Kidney epithelial cell (primary cell): ENCODE measurements at places on chromosomes 2 and 18. TPM values are rescaled to one million over a fixed set of nuclear protein-coding genes. Genes with fewer than 3 reads are reported as not detected.

DNA sequence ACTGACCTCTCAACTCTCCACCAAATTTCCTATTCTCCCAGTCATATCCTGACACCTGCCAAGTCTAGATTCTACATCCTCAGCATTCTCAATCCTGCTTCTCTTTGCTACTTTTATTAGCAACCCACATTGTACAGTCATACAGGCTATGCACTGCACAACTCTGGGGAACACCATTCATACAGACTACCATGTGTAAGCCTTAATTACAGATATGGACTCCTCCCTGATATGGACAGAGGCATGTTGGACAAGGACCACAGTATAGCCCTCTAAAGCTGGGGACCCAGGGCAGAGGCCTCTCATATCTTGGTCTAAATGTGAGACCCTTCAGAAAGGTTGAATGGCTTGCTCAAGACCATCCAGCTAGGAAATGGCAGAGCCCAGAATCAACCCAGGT is 36.3 kb downstream of the BOLA3 start:
- no peak for DNase-seq

The CENPA gene
- total RNA-seq, result 2.4 and 4.9 TPM in 2 replicates

The GTF3C2 gene
- total RNA-seq, result 53.1 and 54.9 TPM in 2 replicates

The NYAP2 gene
- total RNA-seq, result not detected in 2 replicates

GRCh38 chr2:64765160-64765805 is 111.6 kb upstream of the SERTAD2 start:
- no peak for DNase-seq

- DNase-seq, result no peak
Measured at GRCh38 chr2:203987959-203988358, 51.4 kb downstream of the ICOS start.

GRCh38 chr2:151040039-151040438 is 221.6 kb downstream of the RBM43 start:
- DNase-seq, result no peak

DNA sequence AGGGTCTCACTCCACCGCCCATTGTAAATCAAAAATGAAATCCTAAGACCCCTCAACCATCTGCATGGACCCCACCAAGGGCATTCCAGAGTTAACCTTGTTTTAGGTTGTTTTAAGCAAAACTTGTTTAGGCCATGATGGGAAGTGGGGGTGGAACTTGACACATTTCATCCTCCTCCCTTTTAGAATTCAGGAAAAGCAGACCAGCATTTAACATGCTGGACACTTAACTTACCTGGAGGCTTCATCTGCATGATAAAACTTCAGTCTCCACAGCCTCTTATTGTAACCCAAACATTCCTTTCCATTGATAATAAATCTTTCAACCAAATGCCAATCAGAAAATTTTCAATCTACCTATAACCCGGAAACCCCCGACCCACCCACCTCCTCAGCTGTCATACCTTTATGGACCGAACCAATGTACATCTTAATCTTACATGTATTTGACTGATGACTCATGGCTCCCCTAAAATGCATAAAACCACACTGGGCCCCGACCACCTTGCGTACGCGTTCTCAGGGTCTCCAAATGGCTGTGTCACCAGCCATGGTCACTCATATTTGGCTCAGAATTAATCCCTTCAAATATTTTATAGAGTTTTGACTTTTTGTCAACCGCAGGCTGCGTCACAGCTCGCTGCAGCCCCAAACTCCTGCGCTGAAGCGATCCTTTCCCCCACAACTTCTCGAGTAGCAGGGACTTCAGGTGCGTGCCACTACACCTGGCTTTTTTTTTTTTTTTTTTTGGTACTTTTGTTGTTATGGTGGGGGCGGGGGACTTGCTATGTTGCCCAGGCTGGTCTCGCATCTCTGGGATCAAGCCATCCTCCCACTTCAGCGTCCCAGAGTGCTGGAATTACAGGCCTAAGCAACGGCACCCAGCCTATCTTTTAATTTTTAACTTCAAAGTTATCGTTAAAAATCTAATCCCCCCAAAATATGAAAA is 917 bp downstream of the MPPE1 start:
- DNase-seq, result no peak

DNA sequence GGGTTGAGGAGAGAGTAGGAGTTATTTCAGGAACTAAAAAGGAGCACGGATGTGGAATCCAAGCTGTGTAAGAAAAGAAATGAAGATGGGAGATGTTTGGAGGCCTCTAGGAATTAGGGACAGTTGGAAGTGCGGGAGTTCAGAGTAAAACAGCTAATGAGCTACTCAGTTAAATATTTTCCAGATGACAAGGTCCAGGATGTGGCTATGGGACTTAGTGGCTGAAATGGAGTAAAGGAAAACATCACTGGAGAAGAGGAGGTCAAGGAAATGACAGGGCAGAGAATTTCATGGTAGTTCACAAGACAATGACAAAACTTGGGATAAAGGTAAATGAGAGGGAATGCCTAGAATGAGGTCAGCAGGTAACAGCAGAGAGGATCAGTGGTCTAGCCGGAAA is 13.0 kb downstream of the GPR155 start:
- no peak for DNase-seq

DNA sequence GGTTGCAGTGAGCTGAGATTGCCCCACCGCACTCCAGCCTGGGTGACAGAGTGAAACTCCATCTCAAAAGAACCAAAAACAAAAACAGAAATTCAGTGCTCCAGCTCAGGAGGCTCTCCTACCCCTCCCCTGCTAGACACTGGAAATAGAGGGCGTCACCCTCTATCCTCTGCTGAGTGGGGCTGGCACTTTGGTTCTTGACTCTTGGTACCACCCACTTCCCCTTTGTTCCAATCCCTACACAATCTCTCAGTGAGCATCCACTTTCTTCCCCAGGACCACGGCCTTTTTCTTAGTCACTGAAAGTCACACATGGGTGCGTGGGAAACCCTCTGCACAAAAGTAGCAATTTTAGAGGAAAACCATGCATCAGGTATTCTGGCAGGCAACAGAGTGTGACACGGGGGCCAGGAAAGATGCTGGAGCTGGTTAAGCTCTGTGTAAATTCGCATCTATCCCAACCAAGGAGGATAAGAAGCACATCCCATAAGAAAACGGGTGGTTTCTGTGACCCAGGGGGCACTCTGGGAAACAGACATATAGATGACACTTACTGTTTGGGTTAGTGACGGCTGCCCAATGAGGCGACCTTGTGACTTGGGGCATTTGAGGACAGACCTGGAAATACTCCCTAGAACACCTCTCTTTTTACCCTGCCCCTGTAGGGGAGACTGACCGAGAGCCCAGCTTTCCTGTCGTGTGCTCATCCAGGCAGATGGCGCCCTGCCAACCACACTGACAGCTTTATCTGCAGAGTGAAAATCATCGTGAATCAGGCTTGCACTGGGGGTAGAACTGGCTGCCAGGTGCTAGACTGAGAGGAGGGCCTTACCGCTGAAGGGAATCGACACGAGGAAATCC is 7.7 kb downstream of the HJURP start:
- no peak for DNase-seq

DNA sequence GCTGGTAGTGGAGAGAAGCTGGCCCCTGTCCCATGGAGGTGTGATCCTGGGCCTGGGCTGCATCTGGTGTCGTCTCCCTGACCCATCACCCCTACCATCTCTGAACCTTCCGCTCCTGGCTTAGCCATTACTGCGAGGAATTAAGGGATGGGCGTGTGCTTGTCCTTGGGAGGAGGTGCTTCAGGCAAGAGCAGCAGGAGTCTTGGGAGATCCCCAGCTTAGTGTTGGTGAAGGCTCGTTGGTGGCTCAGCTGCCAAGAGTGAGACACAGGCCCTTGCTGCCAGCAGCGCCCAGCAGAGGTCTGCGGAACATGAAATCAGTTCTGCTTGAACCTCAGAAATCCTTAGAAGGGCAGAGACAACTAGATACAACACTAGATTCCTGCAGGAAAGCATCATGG is 59.9 kb upstream of the TGFA start:
- DNase-seq, result no peak

DNA sequence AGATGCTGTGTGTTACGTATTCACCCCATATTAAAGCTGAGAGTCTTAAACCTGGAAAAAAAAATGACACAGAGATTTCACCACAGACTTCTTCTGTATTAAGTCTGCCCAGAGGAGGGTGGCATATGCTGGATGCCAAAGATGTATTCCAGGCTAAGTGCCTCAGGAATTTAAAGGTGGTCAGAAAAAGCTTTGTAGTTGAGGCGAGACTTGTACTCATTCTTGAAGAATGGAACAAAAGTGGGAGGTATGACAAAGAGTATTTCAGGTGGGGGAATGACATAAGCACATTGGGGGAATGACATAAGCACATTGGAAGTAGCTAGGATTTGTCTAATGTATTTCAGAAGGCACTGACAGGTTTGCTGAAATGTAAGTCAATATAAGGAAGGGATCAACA is 98.6 kb downstream of the BABAM2 start:
- peak; percentile 88 for DNase-seq

The LYPD1 gene
- 53.2 and 59.1 TPM in 2 replicates for total RNA-seq

DNA sequence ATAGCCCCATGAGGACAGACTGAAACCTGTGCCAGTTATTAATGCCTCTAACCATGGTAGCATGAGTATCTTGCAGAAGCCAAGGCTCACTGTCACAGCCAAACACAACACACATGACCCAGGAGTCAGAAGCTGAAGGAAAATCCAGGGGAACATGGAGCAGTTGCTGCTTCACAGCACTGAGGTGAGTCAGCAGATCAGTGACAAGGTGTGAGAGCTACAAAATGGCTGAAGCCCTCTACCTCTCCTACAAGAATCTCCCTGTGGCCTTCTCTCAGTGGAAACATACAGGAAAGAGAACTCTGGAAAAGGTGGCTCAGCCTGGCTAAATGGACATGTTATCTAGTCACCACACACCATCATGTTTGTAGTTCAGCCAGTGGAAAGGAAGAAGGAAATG is 93.5 kb downstream of the NAB1 start:
- no peak for DNase-seq

The DSC2 gene
- 29.7 and 31.8 TPM in 2 replicates for total RNA-seq

The TNS1 gene
- total RNA-seq, result 54.5 and 70.6 TPM in 2 replicates

The PLGLB2 gene
- total RNA-seq, result 0.17 and 1.2 TPM in 2 replicates

GRCh38 chr2:168482269-168482668 is 26.2 kb downstream of the CERS6 start:
- DNase-seq, result no peak

DNA sequence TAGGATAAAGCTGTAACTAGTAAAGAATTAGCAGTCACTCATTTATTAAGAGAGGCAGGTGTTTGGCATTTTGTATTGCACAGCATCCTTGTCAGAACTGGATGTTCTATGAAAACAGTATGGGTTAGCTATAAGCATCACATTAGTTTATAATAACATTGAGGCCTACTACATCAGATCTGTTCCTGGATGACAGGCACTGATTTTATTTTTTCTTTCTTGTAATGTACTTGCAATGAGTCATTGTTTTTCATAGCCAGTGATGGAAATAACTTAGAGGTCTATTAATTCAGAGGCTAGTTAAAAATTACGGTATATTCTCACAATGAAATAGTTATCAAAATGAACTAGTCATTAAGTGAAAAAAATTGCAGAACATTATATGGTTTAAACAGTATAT is 13.0 kb upstream of the RMDN2 start:
- no peak for DNase-seq

DNA sequence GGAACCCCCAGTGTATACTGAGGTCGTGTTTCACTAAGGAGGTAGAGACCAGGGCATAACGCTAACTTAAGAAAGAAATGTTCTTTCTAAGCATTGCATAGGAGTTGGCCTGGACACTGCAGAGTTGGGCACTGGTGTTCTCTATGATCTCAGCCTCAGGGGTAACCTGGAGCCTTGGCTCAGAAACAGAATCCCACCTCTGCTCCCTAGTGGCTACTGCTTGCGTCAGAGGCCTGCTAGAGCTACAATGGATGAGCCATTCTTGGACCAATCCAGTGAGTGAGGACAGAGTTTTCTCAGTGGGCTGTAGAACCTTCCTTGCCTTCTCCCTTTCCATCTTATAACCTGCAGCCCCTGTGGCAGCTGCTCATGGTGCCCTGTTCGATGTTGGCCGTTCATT is 324.4 kb upstream of the CELF4 start:
- DNase-seq, result no peak

DNA sequence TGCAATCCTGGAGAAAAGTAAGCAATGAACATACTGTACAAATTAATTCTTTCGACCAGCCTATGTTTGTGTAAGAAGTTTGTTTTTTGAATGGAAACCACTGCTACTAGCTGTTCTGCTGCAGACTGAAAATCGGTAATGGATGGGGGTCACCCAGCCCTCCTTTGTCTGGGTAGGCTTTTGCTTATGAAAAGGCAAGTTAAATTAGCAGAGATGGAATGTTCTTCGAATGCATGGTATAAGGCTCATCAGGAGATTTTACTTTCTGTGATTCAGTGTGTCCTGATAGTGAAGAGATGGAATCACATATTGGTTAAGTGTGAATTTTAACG is 53.8 kb downstream of the EEF1B2 start:
- DNase-seq, result no peak

GRCh38 chr2:74881176-74881575 is 47.2 kb downstream of the HK2 start:
- DNase-seq, result no peak

GRCh38 chr2:50765146-50765545 is 266.8 kb downstream of the NRXN1 start:
- DNase-seq, result no peak

DNA sequence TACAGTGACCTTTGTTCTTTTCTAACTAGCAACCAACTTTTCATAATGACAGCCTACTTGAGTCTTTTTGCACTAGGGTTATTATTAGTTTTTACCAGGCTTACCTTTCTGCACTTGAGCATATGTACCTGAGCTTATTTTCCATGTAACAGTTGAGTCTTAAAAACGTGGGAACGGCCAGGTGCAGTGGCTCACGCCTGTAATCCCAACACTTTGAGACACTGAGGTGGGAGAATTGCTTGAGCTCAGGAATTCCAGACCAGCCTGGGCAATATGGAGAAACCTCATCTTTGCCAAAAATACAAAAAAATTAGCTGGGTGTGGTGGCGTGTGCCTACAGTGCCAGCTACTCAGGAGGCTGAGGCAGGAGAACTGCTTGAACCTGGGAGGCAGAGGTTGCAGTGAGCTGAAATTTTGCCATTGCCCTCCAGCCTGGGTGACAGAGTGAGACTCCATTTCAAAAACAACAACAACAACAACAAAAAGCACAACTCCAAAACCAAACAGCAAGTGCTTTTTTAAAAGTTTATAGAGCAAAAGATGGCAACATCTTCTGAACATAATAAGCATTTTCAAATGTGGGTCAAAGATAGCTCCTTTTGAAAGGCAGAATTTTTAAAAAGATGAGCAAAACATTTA is 57.1 kb upstream of the CD28 start:
- no peak for DNase-seq

- peak; percentile 54 for DNase-seq
Measured at GRCh38 chr18:6058941-6059340, 163.6 kb upstream of the TMEM200C start.

The UGT1A5 gene
- total RNA-seq, result not detected in 2 replicates

DNA sequence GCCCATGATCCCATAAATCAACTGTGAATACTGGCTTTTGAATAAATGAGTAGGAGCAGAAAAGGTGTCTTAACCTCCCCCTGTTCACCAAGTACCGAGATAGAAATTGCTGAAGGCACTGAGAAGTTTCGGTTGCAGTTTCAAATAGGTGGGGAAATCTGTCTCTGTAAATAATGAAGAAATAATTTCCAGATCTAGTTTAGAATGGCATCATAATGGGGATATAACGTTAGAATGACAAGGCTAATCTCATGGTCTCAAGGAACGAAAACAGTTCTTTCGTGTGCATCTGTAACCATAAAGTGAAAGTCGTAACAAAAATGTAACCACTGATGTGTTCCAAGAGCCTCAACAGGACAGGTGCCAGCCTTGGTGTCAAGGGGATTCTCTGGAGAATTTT is 49.9 kb upstream of the TMEM18 start:
- DNase-seq, result no peak
